HEK293T (cell line): ENCODE measurements at places on chromosomes 5 and 9.

GRCh38 chr5:73215891-73216610 is 43.1 kb downstream of the TMEM174 start:
- peak; percentile 89 for DNase-seq

- peak; percentile 34 for DNase-seq
Measured at GRCh38 chr5:164296603-164297080, 791.2 kb downstream of the MAT2B start.

DNA sequence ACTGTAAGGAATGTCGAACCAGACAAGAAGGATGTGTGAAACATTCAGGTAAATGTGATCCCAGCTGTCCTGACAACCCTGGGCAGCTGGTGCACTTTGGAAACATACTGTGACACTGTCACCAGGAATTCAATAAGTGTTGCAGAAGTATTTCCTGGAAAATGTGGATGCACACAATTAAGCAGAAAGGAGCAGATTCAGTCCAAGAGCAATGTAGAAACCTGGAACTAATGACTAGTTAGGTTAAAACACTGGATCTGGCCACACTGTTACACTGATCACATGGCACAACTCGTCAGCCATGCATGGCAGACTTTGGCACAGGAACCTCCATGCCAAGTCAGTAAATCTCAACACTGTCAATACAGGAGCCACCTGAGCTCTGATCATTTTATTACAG is 109.0 kb downstream of the FAM174A start:
- DNase-seq = no peak

- no peak for DNase-seq
Measured at GRCh38 chr9:16272776-16273175, 597.7 kb downstream of the BNC2 start.

GRCh38 chr5:171528865-171529614 is 109.6 kb downstream of the FGF18 start:
- no peak for DNase-seq

DNA sequence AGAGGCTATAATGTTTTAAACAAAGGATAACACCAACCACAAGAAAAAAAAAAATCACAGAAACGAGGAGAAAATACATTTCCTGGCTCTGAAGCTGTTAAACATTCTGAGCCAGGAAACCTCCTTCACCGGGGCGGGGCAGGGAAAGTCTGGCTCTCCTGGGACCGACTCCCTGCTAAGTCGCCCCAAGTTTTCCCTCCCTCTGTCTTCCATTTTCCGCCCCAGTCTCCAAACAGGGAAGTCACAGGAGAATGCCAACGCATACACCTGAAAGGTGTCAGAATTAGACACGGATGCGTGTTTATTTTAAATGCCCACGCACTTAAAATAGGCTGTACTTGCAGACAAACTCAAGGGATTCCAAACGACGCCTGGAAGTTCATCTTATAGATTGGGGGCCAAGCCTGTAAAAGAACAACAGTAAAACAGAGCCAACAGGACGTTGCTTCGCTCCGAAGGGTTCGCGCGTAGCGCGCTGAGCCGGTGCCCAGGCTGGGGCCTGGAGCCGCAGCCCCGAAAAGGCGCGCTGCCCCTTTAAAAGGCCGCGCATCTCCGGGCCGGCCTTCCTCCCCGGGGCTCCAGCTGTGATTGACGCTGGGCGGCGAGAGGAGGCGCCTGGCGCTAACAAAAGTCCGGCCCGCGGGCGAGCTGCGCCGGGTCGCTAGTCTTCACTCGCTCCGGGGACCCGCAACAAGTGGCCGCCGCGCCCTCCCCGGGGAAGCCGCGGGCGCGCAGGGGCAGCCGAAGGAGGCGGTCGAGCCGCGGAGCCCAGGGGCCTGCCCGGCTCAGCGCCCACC is at the start of gene FBXL7:
Gene FBXL7 (plus strand): TSS at position 653 of the 797 bp plus-strand sequence.
- DNase-seq = peak; percentile 69

DNA sequence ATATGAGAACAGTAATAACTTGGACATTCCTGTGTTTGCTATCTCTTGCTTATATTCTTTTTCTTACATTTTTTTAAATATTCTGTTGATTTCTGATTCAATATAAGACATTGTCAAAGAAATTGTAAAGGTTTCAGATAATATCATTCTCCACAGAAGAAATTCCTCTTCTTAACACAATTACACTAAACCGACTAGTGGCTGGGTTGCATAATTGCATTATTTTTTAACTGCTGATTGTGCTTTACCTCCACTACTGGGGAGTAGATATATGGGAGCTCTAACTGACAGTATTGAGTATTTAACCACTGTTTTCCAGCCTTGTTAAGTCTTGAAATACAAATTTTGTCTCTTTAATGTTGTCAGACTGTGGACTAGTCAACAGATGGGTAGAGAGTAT is 723.8 kb upstream of the EDIL3 start:
- DNase-seq = peak; percentile 7

DNA sequence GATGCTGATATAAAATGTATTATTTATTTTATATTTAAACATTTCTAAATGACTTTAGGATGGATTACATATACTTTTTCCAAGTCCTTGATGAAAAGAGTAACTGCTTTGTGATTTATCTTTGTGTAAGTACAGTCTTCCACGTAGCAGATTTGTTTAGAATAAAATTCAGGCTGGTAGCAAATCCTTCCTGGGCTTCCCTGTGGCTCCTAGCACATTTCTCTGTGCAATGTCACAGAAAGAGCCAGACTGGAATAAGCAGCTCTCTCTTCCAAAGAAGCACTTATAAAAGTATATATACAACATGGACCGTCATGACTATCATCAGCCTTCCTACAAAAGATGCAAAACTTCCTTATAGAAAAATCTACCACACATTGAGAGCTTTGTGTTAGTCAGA is 388.6 kb downstream of the ACTL7B start:
- DNase-seq = no peak

GRCh38 chr5:118918232-118918631 is 70.1 kb downstream of the DTWD2 start:
- DNase-seq = no peak

GRCh38 chr5:145479857-145480256 is 355.3 kb downstream of the PRELID2 start:
- DNase-seq = no peak

DNA sequence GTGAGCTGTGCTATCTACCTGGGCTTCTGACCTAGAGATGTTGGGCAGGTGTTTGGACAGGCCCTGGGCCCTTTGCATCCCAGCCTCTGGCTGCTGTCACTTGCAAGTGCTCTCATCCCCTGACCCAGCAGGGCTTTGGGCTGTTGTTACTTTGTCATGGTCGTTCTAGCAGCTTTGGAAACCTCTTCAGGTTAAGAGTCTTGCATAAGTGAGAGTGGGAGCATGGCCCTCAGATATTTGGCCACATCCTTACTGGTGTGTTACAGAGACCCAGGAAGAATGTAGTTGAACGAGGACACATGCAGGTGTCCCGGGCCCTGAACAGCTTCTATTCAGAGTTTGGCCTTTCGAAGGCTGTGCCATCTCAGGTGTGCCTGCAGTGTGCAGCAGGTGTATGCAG is 4.5 kb downstream of the TENT4A start:
- DNase-seq = no peak

GRCh38 chr9:122383992-122384461 is 13.2 kb downstream of the PTGS1 start:
- no peak for DNase-seq

- peak; percentile 91 for DNase-seq
Measured at GRCh38 chr5:923281-923873, 30.7 kb downstream of the TRIP13 start.

GRCh38 chr9:127496974-127497373 is 45.7 kb downstream of the LRSAM1 start:
- DNase-seq = no peak

DNA sequence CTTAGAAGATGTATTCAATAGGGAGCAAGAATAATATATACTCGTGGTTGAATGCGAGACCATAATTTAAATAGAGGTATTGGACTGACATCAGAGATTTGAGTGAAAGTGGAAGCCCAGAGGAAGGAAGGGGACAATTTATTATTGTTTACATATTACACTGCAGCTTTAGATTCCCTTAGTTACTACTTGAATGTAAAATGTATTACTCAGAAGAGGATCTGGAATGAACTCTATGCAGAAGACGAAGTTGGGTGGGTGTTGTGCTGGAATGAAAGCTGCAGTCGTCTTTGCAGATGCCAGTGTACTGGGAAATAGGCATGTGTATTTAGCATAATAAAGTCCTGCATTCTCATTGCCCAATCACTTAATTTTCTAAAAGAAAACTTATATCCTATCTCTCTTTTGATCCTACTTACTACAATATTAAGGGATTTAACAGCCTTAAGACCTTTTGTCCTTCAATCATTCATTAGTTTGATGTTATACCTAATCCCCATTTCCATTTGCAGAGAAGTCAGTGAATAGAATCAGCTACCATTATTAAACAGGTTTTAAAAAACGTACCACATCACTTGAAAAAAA is 570.7 kb upstream of the WWC1 start:
- DNase-seq = no peak

GRCh38 chr5:62142351-62142750 is 163.7 kb upstream of the KIF2A start:
- DNase-seq = no peak

DNA sequence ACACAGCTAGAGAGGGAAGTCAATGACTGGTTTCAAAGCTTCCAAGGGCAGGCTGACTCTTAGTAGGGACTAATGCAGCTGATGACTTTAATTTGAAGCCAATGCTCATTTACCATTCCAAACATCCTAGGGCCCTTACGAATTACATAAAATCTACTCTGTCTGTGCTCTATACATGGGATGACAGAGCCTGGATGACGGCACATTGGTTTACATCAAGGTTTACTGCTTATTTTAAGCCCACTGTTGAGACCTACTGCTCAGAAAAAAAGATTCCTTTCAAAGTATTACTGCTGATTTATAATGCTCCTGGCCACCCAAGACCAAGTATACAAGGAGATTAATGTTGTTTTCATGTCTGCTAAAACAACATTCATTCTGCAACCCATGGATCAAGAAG is 74.1 kb downstream of the DAP start:
- no peak for DNase-seq

DNA sequence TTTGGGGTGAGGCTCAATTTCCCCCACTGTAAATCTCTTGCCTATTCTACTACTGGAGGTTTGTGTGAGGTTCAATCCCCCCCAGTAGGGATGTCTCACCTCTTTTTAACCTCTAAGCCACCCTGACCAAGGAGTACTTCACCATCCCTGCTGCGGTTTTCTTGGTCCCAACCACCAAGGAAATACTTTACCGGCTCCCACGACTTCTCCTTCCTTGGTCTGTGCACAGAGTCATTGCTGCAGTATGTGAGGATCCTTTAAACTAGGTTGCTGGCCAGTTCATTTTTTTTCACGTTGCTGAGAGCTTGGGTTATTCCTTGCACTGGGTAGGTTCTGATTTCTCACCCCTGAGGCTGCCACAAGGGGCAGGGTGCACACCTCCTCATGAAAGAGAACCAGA is 22.5 kb upstream of the HMGCS1 start:
- DNase-seq = no peak

GRCh38 chr9:83940590-83941303 is 19.5 kb upstream of the KIF27 start:
- DNase-seq = no peak
